ENCODE measurements at places on chromosomes 5 and 9.

DNA sequence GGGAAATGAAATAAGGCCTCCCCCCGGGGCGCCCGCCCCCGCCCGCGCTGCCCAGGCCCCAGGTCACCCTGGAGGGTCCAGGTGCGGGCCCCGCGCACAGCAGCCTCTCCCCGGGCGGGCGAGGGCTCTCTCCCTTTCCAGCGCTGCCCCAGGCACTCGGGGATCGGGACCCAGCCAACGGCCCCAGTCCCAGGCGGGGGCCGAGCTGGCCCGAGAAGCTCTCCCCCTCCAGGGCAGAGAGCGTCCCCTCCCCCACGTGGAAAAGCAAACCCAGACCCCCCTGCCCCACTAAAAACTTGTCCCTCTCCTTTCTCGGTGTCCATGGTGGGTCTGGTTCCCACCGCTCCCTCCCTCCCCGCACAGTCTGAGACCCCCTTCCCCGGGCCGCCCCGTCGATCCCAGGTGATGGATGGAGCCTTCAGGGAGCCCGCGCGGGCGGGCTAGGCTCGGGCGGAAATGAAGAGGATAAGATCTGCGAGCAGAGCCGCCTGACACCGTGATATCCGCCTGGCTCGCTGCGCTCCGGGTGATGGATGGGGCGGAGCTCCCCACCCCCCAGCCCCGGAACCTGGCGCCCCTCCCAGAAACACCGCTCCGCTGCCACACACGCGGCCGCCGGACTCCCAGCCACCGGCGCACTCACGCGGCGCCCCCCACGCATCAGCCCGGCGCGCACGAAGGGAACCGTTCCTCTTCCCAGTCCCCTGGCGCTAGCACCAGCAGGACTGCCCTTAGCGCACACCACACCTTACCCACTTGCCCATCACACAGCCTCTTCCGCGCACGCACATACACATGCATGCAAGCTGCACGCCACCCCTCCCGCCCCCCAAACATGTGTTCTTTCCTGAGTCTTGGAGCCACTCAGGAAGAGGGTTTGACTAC lies 81.7 kb upstream of the ZBTB43 start:
- no peak for DNase-seq

DNA sequence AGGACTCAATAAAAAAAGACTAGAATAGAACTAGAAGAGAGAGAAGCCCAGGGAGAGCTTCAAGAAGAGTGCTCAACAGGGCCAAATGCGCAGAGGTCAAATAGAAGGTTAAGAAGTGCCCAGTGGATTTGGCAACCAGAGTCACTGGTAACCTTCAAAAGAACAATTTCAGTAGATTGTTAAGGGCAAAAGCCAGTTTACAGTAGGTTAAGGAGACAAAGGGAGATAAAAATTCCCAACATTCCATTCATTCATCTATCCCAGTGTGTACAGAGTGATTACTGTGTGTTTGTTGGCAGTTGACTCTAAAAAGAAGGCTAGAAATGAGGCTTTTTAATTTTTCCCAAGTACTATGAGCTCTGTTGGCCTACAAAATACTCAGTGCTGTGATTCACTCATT lies 69.4 kb downstream of the RIGI start:
- no peak for DNase-seq

DNA sequence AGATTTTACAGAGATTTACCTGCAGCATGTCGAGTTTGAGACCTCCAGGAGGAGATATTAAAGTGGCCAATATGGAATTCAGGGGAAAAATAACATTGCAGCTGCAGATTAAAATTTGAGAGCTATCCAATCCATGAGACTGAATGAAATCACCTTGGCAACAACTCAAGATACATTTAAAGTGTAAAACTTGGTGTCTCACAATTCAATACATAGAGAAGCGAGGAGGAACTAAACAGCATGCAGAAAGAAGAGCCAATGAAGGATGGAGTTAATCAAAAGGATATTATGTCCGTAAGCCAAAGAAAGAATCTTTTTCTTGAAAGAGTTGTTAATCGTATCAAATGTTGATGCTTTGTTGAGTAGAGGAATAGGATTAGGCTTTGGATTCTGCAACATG lies 455.1 kb downstream of the CDH18 start:
- no peak for DNase-seq

DNA sequence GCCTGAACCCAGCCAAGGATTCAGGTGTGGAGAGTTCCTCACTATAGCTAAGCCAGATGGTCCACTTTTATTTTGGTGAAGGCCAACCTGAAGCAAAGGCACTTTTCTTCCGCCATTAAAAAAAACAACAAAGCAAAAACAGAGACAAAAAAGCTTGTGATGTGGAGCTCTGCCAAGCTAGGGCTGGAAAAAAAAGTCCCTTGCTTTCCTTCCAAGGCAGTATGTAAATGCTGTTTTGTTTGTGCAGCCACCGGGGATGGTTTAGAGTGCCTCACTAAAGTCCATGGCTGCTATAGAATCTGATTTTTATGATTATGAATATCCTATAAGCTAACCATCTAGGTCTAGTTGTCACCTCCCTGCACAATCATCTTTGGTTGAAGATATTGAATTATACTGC lies 14.9 kb downstream of the MEGF10 start:
- DNase-seq = no peak

DNA sequence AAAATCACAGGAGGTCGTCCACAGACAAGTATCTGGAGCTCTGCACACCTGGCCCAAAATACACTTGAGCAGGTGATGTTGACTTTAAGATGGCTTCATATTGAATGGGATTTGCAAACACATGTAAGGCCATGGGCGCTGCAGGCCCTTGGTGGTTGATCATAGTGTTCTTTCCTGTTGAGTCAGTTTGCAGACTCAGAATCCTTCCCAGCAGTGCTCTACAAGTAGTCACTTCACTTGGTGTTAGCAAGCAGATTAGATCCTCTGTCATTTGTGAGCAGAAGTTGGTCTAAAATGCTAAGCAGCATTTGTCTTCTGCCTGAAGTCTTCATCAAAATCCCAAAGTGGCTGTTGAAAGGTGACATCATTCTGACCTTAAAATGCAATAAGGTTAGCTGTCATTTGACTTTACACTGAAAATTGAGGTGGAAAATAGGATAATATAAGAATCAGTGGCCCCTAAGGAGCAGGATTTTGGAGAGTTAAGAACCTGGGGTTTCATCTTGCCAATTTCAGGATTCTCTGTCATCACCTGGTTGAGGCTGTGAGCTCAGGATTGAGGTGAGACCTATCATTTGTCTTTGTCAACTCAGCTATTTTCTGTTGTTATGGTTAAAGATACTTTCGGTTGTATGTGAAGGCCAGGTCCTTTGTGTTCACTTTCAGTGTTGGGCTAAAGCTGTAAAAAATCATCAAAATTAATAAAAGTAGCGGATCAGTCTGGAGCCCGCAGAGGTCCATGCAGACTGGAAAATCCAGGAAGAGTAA lies 114.5 kb downstream of the LRRC70 start:
- DNase-seq = no peak

DNA sequence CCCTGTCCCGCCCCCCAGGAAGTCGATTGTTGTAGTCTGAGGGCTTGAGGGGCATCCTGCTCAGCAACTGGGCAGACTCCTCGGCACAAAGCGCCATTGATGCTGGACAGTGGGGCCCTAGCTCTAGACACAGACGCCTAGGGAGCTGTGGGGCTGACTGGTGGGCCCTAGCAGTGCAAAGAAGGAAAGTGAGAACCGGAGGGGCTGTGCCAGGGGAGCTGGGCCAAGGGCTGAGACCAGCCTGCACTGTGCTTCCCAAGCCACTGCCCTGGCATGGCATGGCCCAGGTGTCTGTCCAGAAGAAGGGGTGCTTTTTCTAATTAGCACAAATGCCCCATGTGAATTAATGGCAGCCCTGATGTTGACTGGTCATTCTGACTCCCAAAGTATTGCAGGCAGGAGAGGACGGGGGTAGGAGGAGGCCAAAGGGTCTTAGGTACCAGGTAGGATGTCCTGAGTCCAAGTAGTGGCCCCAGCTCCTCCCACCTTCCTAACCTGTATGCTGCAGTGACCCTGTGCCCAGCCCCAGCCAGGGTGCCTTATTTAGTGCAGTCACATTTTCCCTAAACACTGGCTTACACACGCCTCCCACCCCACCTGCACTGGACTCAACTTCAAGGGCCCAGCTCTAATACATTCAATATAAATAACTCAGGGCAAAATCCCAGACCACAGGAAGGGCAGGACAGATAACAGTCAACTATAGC lies 15.9 kb downstream of the TCF7 start:
- DNase-seq = no peak

GRCh38 chr9:135291165-135291564 lies 188.4 kb upstream of the PPP1R26 start:
- no peak for DNase-seq

- no peak for DNase-seq
Observed at GRCh38 chr9:81874931-81875330, 53.3 kb upstream of the SPATA31D4 start.

DNA sequence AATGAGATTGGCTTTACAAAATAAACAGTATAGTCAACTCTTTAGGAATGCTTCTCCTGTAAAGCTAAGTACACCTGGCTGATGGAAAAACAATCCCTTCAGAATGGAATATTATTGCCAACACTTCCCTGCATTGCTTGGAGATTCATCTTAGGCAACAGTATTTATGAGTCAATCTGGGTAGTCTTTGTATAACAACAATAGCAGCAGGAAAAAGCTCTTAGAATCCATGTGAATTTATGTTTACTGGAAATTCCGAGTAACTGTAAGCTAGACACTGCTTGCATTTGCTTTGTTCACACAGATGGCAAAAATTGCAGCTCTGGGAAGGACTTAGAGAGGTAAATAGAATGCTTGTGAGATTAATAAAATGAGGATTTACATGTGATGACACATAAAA lies 101.7 kb upstream of the NTRK2 start:
- no peak for DNase-seq

- no peak for DNase-seq
Observed at GRCh38 chr5:99320436-99320835, 391.6 kb upstream of the CHD1 start.

- no peak for DNase-seq
Observed at GRCh38 chr5:179776411-179776938, 17.3 kb upstream of the LTC4S start.

GRCh38 chr5:149324641-149325040 lies 20.7 kb upstream of the GRPEL2 start:
- no peak for DNase-seq

GRCh38 chr5:34570721-34571676 lies 85.1 kb upstream of the RAI14 start:
- no peak for DNase-seq

DNA sequence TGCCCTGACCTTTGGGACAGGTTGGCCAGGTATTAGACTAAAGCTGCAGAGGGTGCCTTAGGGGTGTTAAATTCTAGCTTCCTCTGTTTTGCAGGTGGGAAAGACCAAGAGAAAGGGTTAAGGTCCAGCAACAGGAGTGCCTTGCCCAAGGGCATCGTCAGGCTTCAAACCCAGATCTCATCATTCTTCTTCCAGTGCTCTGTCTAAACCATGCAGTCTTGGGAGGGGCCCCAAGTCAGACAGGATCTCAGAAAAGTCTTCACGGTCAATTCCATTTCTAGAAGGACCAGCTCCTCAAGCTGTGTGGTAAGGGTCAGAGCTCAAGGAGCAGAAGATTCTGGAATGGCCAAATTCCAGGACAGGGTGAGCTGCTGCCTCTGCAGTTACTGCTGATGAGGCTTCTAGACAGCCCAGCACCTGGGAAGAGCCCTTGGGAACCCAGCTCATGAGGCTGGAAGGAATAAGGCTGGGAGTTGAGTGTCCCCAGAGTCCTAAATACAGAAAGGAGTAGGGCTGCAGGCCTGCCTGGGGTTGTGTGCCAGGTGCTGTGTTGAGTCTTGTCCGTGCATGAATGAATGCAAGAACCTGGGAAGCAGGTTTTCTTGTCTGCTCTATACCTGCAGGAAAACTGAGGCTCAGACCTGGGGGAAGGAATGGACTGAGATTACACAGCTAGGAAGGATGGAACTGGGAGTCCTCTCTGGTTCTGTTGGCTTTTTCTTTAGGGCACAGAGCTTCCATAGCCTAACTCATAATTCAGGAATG lies 69.3 kb downstream of the WWC1 start:
- DNase-seq = no peak

GRCh38 chr5:125526966-125527365 lies 780.5 kb upstream of the ZNF608 start:
- no peak for DNase-seq

- no peak for DNase-seq
Observed at GRCh38 chr5:172751761-172752510, 19.1 kb downstream of the DUSP1 start.

DNA sequence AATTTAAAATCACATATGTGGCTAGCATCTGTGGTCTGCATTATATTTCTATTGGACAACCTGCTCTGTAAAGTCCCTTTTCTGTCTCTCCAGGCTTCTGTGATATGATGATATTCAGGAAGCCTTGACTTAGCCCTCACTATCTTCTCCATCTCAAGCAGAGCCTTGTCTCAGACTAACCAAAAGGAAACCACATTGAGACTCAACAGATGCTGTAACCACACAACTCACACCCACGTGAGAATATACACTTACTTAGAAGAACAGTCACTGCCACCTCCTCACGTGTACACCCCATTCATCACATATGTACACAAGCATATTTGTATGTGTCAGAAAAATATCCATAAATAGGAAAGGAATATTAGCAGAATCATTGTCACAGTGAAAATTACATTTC lies 33.6 kb downstream of the HTR4 start:
- DNase-seq = no peak

DNA sequence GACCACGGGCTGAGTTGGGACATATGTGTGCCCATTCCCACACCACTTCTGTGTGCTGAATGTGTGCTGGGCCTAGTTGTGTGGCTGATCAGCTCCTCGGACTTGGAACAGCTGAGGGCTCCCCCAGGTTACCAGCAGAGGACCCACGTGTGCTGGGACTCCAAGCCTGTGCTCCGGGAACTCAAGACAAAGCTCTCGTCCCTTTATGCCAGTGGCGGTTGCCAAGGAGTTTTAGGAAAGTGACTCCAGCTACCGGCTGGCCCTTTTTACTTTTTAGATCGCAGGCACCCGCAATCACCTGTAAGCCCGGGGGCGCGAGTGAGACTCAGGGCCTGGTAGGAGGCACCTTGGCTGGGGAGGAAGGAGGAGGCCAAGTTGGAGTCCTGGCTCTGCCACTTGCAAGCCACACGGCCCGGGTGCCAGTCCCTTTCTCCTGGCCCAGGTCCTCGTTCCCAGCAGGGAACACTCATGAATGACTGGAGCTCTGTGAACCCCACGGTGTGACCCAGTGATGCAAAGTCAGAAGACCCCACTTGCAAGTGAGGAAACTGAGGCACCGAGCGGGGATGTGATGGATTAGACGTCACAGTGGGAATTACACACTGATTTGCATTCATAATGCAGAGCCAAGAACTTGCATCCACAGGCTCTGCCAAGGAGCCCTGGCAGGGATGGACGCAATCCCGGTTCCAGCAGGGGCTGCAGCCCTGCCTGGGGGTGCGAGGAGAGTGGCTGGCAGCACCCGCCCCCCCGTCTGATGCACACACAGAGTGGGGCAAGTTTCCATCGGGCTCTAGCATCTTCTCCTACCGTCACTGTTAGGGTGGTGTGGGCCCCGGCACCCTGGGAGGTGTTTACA lies 26.9 kb downstream of the CRB2 start:
- DNase-seq = no peak
